ENCODE measurements at places on chromosomes 11 and 22. TPM values are rescaled to one million over a fixed set of nuclear protein-coding genes. Genes with fewer than 3 reads are reported as not detected.

Gene EXT2
- 38.5 TPM for total RNA-seq

Gene TSPAN32
- total RNA-seq, result 6.6 TPM

Gene ARHGAP20
- total RNA-seq, result not detected

Gene SPDYC
- not detected for total RNA-seq
